Lower lobe of right lung (tissue), 2 donors: ENCODE measurements at places on chromosomes 2 and 18. TPM values are rescaled to one million over a fixed set of nuclear protein-coding genes. Genes with fewer than 3 reads are reported as not detected.
A peak's percentile ranks its signal among the peaks of the same experiment; 100 is the strongest.

DNA sequence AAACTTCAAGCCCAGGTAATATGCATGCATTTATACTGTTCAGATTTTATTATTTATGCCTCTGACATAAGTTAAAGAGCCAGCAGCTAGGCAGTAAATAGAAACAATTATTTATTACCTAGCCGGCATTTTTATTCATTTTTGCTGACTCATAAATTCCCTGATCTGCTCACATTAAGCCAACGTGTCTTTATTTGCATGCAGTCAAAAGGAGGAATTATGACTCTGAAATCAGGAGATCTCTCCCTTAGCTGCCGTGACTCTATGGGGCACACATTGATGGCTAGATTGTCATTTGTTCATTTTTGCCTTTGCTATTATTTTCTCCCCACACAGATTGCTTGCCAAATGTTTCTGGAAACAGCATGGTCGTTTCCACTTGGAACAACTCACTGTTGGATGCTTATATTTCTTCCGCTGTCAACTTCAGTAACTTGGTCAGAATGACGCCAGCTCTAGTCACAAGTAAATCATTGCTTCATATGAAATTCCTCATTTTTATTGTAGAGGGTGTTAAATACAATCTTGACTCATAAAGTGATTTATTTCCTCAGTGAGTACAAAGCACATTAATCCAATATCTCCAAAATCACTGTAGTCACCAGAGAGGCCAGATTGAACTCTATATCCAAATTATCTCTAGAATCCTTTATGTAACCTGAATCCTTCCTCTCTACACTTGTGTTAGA is 15.9 kb upstream of the ZBTB14 start:
- H3K4me3 ChIP-seq, result no peak overlapping the region
- no peaks in the 10 kb centered on the region for H3K36me3 ChIP-seq
- DNase-seq, result no peak
- H3K27ac ChIP-seq, result no peak overlapping the region
- H3K4me1 ChIP-seq, result no peaks in the 10 kb centered on the region
- no peaks in the 10 kb centered on the region for H3K27me3 ChIP-seq

DNA sequence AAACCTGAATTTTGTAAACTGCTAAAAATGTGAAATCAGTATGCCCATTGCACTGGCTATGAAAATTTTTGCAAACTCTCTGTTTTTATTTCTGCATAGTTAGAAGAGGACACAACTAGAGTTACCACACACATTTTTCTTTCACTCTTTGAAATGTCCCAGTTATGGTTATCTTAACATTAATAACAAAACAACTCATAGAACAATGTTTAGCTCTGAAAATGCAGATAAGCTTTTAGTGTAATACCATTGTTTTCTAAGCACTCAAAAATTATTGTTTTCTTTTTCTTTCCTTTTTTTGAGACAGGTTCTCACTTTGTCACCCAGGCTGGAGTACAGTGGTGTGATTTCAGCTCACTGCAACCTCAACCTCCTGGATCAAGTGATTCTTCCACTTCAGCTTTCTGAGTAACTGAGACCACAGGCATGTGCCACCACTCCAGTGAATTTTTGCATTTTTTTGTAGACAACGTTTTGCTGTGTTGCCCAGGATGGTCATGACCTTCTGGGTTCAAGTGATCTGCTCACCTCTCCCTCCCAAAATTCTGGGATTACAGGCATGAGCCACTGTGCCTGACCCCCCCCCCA is 1204.5 kb upstream of the ZEB2 start:
- no peaks in the 10 kb centered on the region for H3K27me3 ChIP-seq
- H3K36me3 ChIP-seq, result no peaks in the 10 kb centered on the region
- H3K27ac ChIP-seq, result no peak overlapping the region
- H3K4me3 ChIP-seq, result no peak overlapping the region
- H3K4me1 ChIP-seq, result no peaks in the 10 kb centered on the region
- no peak for DNase-seq

- H3K27ac ChIP-seq, result no peak overlapping the region
- no peaks in the 10 kb centered on the region for H3K27me3 ChIP-seq
- no peaks in the 10 kb centered on the region for H3K4me1 ChIP-seq
These were observed 21.5 kb downstream of the NAB1 start for GRCh38 chr2:190670182-190670946.

DNA sequence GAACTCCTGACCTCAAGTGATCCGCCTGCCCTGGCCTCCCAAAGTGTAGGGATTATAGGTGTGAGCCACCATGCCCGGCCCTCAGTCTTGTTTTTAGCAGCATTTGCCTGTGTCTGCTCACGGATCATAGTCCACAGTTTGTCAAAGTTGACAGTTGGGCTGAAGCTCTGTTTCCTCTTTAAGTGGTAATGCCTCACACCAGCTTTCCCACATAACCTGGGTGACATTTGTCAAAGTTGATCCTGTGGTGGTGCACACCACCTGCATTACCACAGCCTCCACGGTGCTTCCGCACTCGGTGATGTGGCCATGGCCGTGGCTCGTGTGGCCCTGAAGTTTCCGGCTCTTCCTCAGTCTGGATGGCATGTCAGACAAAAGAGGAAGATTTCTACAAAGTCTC is 27.1 kb downstream of the RAB31 start:
- H3K27me3 ChIP-seq, result no peaks in the 10 kb centered on the region
- H3K4me1 ChIP-seq, result peaks cover 6% of the 10 kb centered on the region
- H3K4me3 ChIP-seq, result no peak overlapping the region
- DNase-seq, result no peak

Gene TMEM163
- 31.9 TPM for total RNA-seq

Gene EVX2
- total RNA-seq, result not detected

DNA sequence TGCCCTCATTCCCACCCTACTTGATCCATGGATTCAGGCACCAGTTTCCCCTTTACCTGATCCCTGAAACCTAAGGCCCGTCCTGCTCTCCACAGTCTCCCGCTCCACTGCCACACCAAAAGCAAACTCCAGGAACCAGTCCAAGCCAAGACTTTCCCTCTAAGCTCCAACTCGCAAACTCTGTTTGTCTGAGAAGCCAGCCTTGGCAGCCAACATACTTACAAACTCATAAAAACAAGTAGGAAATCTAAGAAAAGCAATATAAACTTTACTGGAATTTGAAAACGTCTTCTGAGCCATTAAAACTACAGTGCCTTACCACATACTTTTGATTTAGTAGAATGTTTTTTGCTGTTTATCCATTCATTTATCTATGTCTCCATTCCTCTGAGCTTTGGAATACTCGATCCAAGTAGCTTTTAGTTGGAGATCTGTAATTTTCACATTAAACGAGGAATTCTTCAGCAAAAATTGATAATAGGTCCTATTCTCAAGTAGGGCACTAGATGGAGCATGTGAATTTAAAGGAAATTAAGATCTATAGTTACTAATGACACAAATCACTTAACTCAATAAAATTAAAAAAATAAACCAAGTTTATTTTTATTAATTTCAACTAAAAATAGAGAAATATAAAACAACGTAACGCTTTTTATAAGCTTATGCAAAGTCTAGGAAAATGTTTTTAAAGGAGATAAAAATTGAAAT is 199.7 kb downstream of the MYO3B start:
- no peak overlapping the region for H3K27ac ChIP-seq
- H3K4me1 ChIP-seq, result no peaks in the 10 kb centered on the region
- H3K27me3 ChIP-seq, result peaks cover 2% of the 10 kb centered on the region
- no peak for DNase-seq

DNA sequence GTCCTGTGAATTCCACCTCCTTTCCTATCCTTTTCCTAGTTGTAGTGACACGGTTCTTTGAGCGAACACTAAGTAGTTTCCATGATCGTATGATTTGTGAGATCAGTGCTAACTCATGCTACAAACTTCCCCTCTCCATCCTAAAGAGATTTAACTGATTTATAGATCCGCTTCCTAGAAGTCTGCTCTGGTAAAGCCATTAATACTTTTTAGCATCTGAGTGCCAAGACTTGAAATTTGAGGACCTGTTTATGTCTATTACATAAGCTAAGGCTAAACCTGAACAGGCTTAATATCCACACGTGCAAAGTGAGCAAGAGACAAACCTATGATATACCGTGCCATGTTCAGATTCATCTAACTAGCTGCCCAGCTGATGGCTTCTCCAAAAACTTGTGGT is 14.9 kb downstream of the PROKR1 start:
- no peaks in the 10 kb centered on the region for H3K36me3 ChIP-seq
- DNase-seq, result no peak
- H3K27ac ChIP-seq, result no peak overlapping the region
- H3K27me3 ChIP-seq, result no peaks in the 10 kb centered on the region
- H3K4me1 ChIP-seq, result peaks cover 8% of the 10 kb centered on the region

GRCh38 chr2:62334440-62335058 is 138.6 kb downstream of the B3GNT2 start:
- no peak for DNase-seq
- no peaks in the 10 kb centered on the region for H3K36me3 ChIP-seq
- H3K4me1 ChIP-seq, result no peaks in the 10 kb centered on the region
- no peaks in the 10 kb centered on the region for H3K27me3 ChIP-seq
- H3K27ac ChIP-seq, result no peak overlapping the region
- H3K4me3 ChIP-seq, result no peak overlapping the region

DNA sequence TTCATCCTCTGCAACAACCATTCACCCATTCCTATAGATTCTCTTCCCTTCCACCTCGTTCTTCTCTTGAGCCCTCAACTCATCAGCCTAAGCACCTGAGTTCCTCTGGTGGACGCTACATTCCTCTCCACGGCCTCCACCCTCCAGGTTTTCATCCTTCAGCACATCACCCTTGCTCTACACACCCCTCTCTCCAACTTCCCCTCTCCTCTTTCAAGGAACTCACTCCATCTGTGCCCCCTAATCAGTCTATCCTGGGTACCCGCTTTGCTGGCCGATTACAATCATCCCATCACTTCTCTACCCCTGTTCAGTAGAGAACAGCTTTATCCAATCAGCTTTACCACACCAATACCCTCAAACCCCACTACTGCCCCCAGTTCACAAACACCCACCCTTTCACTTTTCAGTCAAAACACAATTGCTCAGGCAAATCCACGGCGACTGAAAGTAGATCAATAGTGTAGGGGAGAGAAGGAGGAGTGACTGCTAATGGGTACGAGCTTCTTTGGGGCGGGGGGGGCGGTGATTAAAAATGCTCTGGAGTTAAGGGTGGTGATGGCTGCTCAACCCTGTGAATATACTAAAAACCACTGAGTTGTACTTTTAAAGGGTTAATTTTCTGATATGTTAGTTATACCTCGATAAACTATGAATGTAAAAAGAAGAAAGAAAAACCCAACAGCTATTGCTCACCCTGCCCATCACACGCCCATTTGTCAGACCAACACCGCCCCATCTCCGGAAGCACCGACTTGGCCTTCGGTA is 857 bp downstream of the DYM start:
- no peaks in the 10 kb centered on the region for H3K36me3 ChIP-seq
- H3K27ac ChIP-seq, result peak overlapping the region; percentile 84

Gene TNFRSF11A
- 3.9 TPM for total RNA-seq

- H3K27ac ChIP-seq, result no peak overlapping the region
- no peaks in the 10 kb centered on the region for H3K36me3 ChIP-seq
- H3K27me3 ChIP-seq, result no peaks in the 10 kb centered on the region
- DNase-seq, result no peak
- peaks cover 23% of the 10 kb centered on the region for H3K4me1 ChIP-seq
These were observed 32.6 kb upstream of the LPIN1 start for GRCh38 chr2:11713815-11714214.

DNA sequence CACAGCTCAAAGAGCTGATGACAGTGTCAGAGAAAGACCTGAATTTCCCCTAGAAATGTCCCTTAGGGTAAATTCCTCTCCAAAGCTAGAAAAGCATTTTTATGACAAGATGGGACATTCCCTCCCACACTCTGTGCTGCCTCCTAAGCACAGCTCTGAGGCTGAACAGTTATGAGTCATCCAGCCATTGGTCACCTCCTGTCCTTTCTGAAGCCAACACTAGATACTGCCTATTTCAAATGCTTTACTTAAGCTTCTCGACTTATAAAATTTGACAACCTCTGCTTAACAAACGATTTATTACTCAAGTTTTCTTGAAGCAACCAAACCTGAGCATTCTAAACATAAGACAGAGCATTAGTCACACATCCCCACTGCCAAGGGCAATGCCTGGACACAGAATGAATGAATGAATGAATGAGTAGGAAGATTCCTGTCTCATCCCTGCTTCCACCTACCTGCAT is 35.4 kb downstream of the B4GALT6 start:
- H3K36me3 ChIP-seq, result no peaks in the 10 kb centered on the region
- no peak for DNase-seq
- H3K4me1 ChIP-seq, result no peaks in the 10 kb centered on the region
- H3K27ac ChIP-seq, result no peak overlapping the region

- H3K4me3 ChIP-seq, result no peak overlapping the region
- DNase-seq, result no peak
- peaks cover 98% of the 10 kb centered on the region for H3K36me3 ChIP-seq
- no peaks in the 10 kb centered on the region for H3K4me1 ChIP-seq
- H3K27ac ChIP-seq, result no peak overlapping the region
These were observed 14.7 kb downstream of the THOC1 start for GRCh38 chr18:253121-253520.

DNA sequence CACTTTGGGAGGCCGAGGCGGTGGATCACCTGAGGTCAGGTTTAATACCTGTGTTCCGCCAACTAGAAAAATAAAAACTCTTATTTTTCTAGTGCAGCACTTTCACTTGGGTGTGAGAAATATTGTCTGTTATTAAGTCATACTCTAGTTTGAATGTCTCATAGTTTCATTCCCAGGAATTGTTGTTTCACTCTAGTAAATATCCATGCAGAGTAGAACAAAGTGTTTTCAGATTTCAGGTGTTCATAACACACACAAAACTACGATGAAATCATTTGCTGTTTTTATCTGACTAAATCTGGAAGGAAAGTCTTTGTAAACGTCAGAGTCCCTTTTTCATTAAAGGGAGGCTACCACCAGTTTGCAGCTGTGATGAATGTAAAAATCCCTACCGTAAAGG is 4.0 kb downstream of the FAM117B start:
- H3K4me3 ChIP-seq, result no peak overlapping the region
- peaks cover 41% of the 10 kb centered on the region for H3K4me1 ChIP-seq
- no peaks in the 10 kb centered on the region for H3K36me3 ChIP-seq
- no peak overlapping the region for H3K27ac ChIP-seq
- no peak for DNase-seq

DNA sequence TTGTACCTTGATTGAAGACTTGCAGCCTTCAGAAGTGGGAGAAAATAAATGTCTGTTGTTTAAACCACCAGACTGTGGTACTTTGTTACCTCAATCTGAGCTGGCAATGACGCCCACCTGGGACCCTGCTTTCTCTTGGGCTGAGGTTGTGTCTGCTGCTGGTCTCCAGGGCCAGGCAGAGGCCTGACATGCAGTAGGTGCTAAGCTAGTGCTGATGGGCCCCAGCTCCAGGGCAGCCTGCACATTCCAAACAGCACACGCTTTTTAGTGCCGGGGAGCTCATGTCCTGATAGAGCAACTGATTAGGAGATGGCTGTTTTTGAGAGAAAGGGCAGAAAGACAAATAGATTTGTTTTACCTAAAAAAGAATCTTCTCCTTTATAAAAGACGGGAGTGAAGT is 664.0 kb upstream of the HS6ST1 start:
- H3K4me1 ChIP-seq, result no peaks in the 10 kb centered on the region
- no peak overlapping the region for H3K27ac ChIP-seq
- H3K27me3 ChIP-seq, result no peaks in the 10 kb centered on the region

Gene AOX1
- 36.7 TPM for total RNA-seq

Gene ERFE
- total RNA-seq, result not detected

GRCh38 chr2:88933980-88934379 is 242.5 kb downstream of the RPIA start:
- no peaks in the 10 kb centered on the region for H3K4me1 ChIP-seq
- H3K36me3 ChIP-seq, result no peaks in the 10 kb centered on the region
- no peaks in the 10 kb centered on the region for H3K27me3 ChIP-seq
- DNase-seq, result no peak

GRCh38 chr2:26559556-26559955 is 81.6 kb downstream of the CIB4 start:
- H3K36me3 ChIP-seq, result no peaks in the 10 kb centered on the region
- no peak overlapping the region for H3K4me3 ChIP-seq
- peaks cover 13% of the 10 kb centered on the region for H3K4me1 ChIP-seq
- no peak for DNase-seq
- H3K27ac ChIP-seq, result no peak overlapping the region
